ENCODE measurements at places on chromosomes 4 and X.

DNA sequence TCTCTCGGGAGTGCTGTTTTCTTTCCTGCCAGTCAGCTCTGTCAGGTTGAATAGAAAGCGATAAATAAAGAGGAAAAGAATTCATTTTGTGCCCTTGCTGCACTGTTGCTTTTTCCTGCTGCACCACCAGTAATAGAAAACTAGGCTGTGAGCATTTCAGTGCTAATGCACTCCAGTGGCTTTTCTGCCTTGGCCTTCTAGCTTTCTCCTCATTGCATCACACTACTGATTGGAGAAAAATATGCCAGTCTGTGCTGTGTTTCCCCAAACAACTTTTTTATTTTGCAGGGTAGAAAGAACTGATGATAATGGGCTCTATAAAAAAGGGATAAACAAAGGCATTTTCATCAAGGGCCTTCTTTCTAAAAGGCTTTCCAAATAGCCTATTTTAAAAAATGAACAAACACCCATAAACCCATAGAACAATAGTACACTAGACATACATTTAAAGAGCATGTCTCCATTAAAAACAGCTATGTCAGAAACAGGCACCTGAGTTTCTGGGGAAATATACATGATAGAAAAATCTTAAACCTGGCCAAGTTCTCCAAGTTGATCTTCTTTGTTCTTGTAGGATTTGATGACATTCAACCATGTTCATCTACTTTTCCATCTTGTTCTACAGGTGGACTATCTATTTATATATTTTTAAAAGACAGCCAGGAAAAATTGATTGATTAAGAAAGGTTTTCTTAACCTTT is 86.3 kb downstream of the GPRIN3 start:
- no peak for DNase-seq

DNA sequence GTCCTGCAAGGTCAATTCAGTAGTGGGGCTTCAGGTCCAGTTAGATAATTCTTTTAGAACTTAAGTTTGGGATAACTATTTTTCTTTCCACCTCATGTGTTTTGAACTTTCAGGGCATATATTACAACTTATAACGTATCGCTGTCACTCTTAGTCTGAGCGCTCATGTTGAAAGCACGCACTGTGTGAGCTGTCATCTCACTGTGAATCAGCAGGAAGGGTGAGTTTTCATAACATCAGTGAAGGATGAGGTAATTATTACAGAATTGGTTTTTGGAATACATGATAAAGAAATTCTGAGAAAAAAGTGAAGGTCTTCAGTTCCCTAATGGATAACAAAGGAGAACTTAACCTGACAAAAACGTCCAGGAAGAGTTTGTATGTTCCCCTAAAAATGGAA is 45.1 kb upstream of the SLC4A4 start:
- no peak for DNase-seq

DNA sequence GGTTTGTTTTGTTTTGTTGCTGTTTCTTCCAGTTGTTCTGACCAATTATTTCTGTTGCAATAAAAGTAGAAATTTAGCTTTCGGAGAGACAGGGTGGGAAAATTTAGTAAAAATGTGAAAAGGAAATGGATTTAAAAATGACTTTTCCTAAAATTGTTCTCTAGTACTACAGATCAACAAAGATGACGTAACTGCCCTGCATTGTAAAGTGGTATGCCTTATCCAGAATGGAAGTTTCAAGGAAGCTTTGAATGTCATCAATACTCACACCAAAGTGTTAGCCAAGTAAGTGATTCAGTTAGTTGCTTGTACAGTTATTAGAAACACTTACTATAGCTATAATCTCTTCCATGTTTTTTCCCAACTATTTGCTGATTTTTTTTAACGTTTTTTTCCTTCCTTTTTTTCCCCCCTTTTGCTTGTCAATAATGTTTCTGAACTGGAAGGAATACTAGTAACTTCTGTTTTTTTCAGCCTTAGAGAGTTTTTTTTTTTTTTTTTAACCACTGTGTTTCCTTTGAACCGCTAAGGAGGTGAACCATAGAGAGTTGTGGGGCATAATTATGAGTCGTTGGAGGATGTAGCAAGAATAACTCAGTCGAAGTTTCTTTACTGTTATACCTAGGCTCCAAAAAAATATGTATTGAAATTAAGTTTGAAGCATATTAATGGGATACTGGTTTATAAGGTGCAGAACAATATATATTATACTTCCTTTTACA is 2.2 kb downstream of the SRP72 start:
- DNase-seq = no peak

GRCh38 chrX:39513836-39514235 is 583.9 kb downstream of the BCOR start:
- DNase-seq = no peak

GRCh38 chr4:140367738-140368137 is 5.7 kb upstream of the SCOC start:
- no peak for DNase-seq

DNA sequence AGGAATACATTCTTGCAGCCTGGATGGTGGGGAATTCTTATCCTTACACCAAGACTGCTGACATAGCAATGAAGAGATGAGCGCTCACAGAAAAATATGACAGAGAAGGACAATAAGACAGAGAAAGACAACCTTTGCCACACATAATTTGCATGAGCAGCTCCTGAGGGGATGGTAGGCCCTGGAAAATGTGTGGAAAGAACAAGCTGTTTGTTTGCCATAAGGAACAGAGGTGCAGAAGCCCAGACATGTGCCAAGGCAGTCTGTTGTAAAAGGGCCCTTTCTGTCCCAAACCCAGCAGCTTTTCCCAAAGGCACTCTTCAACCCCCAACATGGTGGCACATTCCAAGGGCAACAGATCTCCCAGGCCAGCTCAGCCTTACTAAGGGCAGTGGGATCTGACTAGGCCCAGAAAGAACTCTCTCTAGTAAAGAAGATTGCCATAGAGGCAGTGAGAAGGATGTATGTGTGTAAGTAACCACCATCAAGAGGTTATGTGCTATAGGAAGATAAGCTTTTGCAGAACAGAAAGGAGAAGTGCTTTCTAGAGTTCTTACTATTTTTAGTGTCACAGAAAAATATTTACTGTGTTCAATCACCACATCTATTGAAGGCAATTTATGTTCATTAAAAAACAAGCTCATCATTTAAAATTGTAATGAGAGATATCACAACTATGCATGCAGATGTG is 287.0 kb upstream of the RASGEF1B start:
- DNase-seq = no peak

DNA sequence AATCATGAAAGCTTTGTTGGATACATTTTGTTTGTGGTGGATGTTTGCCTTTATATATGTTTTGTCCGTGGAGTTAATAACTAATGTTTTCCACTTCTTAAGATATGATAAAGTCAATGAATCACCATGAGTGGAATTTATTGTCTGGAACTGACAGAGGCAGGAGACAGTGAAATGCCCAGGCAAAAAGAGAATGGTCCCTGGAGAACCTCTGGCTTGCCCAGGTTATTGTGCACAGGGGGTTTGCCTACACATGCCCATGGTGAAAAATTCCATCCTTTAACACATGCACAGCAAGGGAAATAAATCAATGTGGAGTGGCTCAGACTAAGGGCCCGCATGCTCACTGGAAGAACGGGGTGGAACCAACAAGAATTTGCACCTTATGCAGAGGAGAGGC is 964.3 kb upstream of the GRIA3 start:
- DNase-seq = no peak

GRCh38 chr4:4457803-4458553 is 71.1 kb downstream of the NSG1 start:
- DNase-seq = no peak

DNA sequence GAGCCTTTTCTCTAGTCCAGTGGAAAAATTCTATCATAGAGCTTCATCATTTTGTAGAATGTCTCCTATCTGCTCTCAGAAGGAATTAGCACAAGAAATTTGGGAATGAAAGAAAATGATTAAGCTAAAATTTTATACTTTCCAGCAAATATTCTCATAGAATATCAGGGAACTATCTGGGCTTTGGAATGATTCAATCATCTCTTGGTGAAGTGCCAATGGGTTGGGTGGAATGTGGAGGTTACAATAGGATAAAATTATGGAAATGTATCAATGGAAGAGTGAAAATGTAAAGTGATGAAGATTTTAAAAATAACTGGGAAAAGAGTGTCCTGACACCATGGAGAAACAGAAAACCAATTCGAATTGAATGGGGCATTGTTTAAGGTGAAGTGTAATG is 119.0 kb upstream of the MID1 start:
- no peak for DNase-seq

DNA sequence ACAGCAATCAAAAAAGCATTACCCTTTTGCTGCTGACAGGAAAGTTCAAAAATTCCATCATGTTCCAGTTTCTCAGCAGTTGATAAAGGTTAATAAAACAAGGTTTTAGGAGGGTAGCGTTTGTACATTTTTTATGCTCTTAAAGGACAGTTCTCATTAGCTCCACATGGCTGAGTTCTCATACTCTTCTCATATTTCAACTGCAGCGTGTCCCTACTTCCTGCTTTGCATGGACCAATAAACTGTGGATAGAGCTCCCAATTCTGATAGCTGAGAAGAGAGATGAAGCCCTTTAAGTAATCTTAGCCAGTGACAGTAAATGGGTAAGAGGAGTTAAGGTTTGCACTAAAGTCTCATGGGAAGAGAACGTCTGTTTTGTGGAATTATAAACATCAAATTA is 53.5 kb downstream of the SPANXA2 start:
- DNase-seq = no peak

DNA sequence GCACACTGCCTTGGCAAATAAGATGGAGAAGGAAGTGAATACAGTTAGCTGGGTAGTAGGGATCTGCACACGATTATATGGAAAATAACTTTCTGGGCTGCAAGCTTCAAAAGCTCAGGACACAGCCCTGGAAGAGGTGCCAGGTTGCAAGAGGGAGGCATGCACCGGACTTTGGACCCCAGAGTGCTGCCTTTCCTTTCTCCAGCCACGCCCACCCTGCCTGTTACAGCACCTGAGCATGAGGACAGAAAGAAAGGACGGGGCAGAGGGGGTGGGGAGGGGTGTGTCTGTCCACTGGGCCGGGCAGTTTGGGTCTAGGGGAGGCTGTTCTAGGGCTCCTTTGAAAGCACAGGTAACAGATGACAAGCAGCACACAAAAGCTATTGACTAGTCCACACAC is 152.8 kb downstream of the ENPP6 start:
- DNase-seq = no peak
